Thymus (tissue), 14 donors: ENCODE measurements at places on chromosomes 16 and 17. TPM values are rescaled to one million over a fixed set of nuclear protein-coding genes. Genes with fewer than 3 reads are reported as not detected.

Gene SHBG
- polyA plus RNA-seq: 0.62 TPM

DNA sequence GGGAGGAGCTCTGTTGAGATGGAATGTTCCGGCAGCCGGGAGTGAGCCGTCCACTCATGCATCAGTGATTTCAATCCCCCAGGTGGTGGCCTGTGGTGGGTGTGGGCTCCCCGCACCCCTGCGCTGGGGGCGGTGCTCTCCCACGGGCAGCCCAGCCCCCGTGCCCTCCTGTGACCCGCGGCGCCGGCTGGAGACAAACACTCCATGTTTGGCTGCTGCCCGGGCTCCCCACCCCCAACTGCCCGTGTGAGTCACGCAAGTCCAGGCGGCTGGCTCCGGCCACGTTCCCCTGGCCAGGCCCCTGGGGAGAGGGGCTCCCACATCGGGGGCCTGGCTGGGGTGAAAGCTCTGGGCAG lies 29.4 kb downstream of the CACNA1H start:
- DNase-seq: no peak

DNA sequence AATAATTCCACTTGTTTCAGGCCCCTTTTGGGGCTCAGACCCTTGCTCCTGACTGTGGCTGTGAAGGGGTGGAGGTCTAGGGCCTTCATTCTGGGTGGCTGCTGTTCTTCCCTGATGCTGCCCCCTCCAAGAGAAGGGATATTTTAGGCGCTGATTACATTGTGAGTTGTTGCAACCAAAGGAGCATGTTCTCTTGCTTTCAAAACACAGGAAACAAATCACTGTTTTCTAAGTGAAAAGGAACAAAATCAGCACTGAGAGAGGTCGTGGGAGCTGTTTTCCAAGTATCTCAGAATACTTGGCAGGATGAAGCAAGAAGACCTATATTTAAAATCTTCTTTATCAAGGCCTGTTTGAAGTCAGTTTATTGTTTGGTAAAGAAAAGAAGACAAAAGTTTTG lies 25.3 kb upstream of the SEC14L1 start:
- no peak for DNase-seq

DNA sequence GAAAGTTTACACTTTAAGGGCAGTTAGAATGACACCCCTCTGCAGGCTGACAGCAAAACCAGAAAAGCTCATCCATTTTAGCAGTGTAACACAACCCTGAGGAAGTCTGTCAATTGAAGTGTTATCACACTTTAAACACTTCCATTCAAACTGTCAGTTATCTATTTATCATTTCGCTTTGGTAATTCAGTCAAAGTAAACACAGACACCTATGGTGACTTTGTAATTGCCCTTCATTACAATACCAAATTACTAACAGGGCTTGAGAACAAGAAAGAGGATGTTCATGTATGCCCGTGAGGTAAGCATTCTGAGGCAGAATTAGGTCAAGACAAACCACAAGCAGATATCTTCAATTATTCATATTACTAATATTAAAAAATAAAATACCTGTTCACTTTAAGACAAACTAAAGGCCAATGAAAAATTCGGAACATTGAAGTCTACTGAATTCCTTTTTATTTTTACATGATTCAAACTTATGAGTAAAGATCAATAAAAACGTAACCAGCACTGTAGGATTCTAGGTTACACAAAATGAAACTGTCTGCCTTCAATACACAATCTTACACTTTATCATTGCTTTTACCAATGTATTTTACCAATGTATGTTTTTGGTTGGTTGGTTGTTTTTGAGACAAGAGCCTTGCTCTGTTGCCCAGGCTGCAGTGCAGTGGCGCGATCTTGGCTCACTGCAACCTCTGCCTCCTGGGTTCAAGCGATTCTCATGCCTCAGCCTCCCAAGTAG lies 57.1 kb downstream of the BRIP1 start:
- no peak for DNase-seq

Gene PLCG2
- 14.2 TPM for polyA plus RNA-seq

DNA sequence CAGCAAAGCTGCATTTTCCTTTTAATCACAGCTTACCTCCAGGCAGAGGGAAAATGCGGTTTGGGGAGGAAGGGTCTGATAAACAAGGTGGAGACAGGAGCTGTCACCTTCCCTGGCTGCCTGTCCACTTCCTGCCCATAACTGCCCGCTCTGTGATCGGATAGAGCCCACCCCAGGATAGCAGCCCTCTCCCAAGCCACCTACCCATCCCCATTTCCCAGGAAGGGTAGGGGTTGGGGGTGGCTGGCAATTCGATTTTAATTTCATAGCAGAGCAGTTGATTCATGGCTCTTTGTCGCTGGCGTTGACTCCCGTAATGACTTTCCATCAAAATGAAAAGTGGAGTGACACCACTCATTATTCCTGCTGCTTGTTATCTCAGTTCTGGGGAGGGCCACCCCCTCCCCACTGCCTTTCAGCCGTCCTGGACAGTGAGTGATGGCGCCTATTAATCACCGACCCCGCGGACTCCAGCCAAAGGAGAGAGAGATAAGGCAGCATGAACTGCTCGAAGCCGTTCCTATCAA lies 11.2 kb downstream of the CDK5RAP3 start:
- no peak for DNase-seq

DNA sequence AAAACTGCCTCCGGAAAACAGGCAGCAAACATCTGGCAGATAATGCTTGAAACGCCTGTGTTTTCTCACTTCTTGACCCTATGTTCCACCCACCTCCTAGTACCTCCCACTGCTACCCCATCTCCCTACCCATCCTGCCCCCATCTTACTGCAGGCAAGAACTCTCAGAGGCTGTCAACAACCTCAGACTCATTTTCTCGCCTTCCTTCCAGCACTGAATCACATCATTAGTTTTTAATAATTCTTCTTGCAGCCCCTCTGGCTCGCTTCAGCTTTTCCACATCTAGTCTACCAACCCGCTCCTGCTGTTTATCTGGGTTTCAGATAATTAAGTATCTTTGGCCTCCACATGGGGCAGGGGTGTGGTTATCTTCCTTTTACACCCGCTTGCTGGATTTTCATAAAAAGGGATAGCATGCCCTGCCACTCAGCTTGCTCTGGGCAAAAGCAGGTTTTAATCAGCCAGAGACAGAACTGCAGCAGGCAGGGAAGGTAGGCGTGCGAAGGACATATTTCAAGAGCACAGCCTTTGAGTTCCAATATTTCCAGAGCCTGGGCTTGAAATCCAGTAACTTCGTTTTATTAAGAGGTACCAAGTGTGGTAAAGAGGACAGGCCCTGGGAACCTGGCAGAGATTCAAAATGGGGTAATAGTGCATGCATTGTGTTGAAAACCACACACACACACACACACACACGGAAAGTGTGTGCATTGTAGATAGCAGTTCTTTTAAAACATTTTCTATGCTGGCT lies 87.5 kb downstream of the BMERB1 start:
- DNase-seq: no peak
